ENCODE measurements at places on chromosomes 13 and 19.

DNA sequence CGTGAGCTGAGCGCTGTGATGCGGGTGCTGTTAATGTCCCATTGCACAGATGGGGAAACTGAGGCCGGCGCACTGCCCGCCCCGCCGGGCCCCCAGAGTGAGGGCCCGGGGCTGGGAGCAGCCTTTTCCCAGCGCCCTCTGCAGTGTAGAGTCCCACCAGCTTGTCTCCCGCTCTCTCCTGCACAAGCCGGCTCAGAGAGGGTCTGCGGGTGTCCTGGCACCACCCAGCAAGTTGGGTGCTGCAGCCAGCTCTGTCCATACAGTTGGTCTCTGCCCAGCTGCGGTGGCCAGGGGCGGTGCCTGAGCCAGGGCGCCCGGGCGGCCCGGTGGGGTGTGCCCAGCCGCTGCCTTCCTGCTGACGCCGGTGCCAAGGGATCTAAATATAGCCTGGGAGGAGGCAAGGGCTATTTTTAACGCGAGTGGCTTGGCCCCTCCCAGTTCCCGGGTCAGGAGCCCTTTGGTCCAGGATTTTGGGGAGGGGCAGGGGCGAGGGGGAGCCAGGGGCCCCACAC lies 19.3 kb downstream of the GADD45B start:
- peak overlapping the region; percentile 50 for H3K4me3 ChIP-seq
- no peaks in the 10 kb centered on the region for H3K27me3 ChIP-seq
- peak overlapping the region; percentile 91 for H3K27ac ChIP-seq
- peaks cover 39% of the 10 kb centered on the region for H3K4me1 ChIP-seq

DNA sequence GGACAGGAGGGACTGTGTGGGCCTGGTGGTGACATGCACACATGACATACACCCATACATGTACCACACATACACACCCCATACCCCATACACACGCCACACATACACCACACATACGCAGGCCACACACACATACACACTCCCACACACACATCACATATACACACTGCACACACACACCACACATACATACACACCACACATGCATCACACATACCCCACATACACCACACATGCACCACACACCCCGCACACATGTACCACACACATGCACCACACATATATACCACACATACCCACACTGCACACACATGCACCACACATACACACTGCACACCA lies 76.5 kb upstream of the KCTD15 start:
- H3K4me1 ChIP-seq, result no peaks in the 10 kb centered on the region
- no peaks in the 10 kb centered on the region for H3K36me3 ChIP-seq
- no peak overlapping the region for H3K4me3 ChIP-seq
- DNase-seq, result no peak

DNA sequence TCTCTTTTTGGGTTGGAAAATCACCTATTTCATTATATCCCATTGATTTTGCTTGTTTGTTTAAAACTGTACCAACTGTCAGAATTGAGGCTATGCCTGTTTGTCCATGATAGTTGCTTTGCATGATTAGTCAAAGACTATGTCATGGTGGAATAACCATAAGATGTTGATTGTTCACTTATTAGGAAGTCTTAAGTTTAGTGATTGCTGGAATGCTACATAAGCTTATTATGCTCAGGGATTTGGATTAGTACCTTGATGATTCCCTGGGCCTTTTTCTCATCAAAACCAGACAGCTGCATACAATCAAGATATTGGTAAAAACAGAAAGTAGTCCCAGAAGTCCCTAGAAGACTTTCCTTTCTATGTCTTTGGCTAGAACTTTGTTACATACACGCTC lies 954.7 kb downstream of the PCDH9 start:
- DNase-seq, result no peak
- H3K4me3 ChIP-seq, result no peak overlapping the region
- no peaks in the 10 kb centered on the region for H3K4me1 ChIP-seq
- no peaks in the 10 kb centered on the region for H3K36me3 ChIP-seq
- H3K27me3 ChIP-seq, result no peaks in the 10 kb centered on the region

DNA sequence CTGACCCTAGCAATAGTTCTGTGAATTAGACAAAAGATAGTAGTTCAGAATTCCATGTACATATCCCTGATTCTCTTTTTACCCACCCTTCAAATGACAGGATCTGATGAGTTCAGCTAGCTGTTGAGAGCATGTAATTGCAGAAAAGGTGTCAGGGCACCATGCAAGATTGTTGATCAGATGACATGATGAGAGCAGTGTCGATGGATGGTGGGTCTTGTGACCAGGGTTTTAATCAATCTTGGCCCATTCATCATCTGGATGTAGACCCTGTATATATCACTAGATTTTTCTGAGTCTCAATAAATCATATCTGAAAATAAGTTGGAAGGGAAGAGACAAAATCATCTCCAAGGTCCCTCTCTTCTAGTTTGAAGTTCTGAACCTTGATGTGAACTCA lies 379.0 kb downstream of the OXGR1 start:
- H3K4me3 ChIP-seq, result no peak overlapping the region
- no peak for DNase-seq

DNA sequence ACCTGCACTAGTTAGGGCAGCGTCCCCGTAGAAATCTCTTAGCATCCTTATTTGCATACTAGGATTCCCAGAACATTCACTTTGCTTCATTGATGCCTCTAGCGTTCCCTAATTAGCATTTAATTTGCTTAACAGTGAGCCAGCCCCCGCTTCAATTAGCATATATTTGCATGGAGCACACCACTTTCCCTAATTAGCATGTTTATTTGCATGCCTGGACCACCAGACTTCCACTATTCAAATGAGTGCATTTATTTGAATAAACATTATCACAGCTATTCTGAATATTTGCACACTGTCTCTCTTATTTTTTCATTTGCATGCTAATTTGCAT lies 69.6 kb downstream of the RYR1 start:
- H3K27ac ChIP-seq, result no peak overlapping the region
- H3K36me3 ChIP-seq, result no peaks in the 10 kb centered on the region
- H3K27me3 ChIP-seq, result no peaks in the 10 kb centered on the region
- H3K4me3 ChIP-seq, result no peak overlapping the region
- DNase-seq, result no peak

DNA sequence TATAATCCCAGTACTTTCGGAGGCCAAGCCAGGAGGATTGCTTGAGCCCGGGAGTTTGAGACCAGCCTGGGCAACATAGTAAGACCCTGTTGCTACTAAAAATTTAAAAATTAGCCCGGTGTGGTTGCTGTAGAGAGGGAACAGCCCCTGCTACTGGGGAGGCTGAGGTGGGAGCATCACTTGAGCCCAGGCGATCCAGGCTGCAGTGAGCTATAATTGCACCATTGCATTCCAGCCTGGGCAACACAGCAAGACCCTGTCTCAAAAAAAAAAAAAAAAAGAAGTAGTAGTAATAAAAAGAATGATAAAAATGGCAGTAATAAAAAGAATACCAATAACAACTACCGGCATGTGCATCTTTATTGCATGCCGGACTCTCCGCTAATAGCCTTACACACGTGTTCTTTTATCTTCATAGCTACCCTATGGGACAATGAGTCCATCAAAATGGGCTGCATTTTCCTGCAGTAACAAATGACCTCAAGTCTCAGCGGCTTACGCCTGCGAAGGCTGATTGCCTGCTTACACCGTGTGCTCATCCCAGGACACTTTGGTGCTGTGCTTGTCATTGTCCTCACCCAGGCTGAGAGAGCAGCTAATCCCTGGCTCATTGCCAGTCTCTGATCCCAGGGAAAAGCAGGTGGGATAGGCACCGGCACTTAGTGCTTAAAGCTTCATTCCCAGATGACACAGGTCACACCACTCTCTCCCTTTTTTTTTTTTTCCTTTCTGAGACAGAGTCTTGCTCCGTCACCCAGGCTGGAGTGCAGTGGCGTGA lies 14.4 kb upstream of the SYCN start:
- no peaks in the 10 kb centered on the region for H3K36me3 ChIP-seq
- no peaks in the 10 kb centered on the region for H3K4me1 ChIP-seq
- DNase-seq, result no peak
- no peak overlapping the region for H3K4me3 ChIP-seq

DNA sequence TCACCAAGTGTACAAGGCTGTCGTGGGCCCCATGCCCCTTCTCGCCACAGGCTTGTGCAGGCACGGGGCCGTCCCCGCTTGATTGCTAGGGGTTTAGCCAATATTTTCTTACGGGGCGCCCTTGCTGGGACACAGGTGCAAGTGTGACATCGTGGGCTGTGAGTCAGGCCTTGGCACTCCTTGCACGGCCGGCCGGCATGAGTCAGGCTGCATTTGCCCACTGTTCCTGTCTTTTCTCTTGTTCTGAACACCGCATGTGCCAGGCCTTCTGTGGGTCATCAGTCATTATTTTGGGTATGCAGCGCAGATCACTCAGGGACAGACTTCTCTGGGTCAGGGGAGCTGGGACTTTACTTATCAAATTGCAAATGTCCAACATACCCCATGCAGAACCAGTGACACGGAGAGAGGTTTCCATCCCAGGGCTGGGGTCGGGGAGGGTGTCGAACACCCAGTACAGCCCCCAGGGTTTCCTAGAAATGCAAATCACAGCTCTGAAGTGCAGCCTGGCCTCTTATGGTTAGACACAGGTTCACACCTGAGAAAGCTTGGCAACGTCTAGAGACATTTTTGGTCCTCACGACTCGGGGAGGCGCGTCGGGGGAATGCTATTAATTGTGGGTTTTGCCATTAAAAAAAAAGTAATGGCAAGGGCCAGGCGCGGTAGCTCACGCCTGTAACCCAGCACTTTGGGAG lies 22.5 kb upstream of the KLF2 start:
- no peak overlapping the region for H3K4me3 ChIP-seq
- H3K27ac ChIP-seq, result no peak overlapping the region
- no peak for DNase-seq
- H3K27me3 ChIP-seq, result no peaks in the 10 kb centered on the region
- no peaks in the 10 kb centered on the region for H3K36me3 ChIP-seq

DNA sequence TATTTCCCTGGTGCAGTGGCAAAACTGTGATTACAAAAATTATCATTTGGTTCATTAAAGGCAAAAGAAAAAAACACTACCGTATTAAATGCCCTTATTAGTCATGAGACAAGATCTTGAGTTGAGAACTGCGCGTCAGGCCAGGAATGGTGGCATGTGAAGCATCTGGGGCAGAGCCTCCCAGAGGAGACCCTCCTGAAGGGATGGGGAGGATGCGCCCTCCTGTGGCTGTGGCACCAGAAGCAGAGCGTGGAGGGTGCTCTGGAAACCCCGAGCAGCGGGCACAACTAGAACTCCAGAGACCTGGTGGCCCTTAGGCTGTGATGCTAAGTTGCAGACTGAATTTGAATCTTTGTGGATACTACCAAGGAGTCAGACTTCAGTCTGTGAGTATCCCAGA lies 11.5 kb downstream of the CUL4A start:
- DNase-seq, result no peak
- no peaks in the 10 kb centered on the region for H3K36me3 ChIP-seq
- no peak overlapping the region for H3K4me3 ChIP-seq

GRCh38 chr19:3073931-3074595 lies 11.8 kb upstream of the TLE5 start:
- H3K4me1 ChIP-seq, result peaks cover 9% of the 10 kb centered on the region
- peak overlapping the region; percentile 11 for H3K27ac ChIP-seq
- H3K4me3 ChIP-seq, result no peak overlapping the region
- no peaks in the 10 kb centered on the region for H3K27me3 ChIP-seq

DNA sequence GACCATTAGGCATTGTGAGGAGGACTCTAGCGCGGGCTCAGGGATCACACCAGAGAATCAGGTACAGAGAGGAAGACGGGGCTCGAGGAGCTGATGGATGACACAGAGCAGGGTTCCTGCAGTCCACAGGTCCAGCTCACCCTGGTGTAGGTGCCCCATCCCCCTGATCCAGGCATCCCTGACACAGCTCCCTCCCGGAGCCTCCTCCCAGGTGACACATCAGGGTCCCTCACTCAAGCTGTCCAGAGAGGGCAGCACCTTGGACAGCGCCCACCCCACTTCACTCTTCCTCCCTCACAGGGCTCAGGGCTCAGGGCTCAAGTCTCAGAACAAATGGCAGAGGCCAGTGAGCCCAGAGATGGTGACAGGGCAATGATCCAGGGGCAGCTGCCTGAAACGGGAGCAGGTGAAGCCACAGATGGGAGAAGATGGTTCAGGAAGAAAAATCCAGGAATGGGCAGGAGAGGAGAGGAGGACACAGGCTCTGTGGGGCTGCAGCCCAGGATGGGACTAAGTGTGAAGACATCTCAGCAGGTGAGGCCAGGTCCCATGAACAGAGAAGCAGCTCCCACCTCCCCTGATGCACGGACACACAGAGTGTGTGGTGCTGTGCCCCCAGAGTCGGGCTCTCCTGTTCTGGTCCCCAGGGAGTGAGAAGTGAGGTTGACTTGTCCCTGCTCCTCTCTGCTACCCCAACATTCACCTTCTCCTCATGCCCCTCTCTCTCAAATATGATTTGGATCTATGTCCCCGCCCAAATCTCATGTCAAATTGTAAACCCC lies 2.8 kb upstream of the CEACAM5 start:
- no peaks in the 10 kb centered on the region for H3K36me3 ChIP-seq
- no peaks in the 10 kb centered on the region for H3K27me3 ChIP-seq
- H3K4me3 ChIP-seq, result no peak overlapping the region
- DNase-seq, result peak; percentile 29
- H3K4me1 ChIP-seq, result peaks cover 4% of the 10 kb centered on the region
- H3K27ac ChIP-seq, result no peak overlapping the region

Data from upper lobe of left lung (tissue), 6 donors.